Activated CD4-positive, alpha-beta memory T cell treated with anti-CD3 and anti-CD28 coated beads, Interleukin-2, amount 10 ng/mL, durations not matched to agents 7 days and 5 days (primary cell): ENCODE measurements at places on chromosomes 3 and 15. TPM values are rescaled to one million over a fixed set of nuclear protein-coding genes. Genes with fewer than 3 reads are reported as not detected.

DNA sequence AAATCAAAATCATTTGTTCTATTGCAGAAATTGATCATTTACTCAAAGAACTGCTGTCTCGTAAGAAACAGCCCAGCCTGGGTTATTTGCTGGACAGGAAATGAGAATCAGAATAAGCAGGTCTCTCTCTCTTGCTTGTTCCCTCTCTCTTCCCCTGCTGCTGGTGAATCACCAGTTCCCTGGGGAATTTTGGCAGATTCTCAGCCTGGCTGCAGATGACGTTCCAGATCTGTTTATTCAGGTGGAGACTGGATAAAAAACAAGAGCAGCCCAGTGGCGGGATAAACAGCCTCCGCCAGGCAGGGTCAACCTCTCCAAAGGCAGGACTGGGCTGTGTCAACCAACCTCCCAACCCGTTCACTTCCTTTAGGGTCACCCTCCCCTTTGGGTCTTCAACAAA is 72.1 kb downstream of the LRIG1 start:
- no peaks in the 10 kb centered on the region for H3K27me3 ChIP-seq
- DNase-seq: no peak
- H3K36me3 ChIP-seq: peaks cover 30% of the 10 kb centered on the region
- H3K27ac ChIP-seq: no peak overlapping the region
- H3K4me1 ChIP-seq: peaks cover 10% of the 10 kb centered on the region
- no peak overlapping the region for H3K4me3 ChIP-seq

DNA sequence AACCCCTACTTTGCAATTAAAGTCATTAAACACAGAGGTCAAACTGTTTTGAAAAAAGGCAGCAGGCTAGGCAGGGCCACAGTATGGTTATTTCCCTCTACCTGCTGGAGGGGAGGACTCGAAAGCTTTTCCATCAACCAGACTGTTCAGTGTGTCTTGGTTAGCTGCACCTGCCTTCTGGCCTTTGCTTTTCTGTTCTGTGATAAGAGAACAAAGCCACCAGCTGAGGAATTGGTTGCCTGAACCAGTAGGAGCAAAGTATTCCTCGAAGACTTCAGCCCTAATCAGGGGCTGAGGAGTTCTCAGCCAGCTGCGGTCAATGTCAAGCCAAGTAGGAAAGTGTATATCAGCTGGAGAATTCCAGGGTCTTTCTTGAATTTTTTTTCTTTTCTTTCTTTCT is 132.5 kb downstream of the SOX2 start:
- H3K4me1 ChIP-seq: no peaks in the 10 kb centered on the region
- DNase-seq: no peak
- H3K27me3 ChIP-seq: no peaks in the 10 kb centered on the region
- no peak overlapping the region for H3K4me3 ChIP-seq
- no peaks in the 10 kb centered on the region for H3K36me3 ChIP-seq

DNA sequence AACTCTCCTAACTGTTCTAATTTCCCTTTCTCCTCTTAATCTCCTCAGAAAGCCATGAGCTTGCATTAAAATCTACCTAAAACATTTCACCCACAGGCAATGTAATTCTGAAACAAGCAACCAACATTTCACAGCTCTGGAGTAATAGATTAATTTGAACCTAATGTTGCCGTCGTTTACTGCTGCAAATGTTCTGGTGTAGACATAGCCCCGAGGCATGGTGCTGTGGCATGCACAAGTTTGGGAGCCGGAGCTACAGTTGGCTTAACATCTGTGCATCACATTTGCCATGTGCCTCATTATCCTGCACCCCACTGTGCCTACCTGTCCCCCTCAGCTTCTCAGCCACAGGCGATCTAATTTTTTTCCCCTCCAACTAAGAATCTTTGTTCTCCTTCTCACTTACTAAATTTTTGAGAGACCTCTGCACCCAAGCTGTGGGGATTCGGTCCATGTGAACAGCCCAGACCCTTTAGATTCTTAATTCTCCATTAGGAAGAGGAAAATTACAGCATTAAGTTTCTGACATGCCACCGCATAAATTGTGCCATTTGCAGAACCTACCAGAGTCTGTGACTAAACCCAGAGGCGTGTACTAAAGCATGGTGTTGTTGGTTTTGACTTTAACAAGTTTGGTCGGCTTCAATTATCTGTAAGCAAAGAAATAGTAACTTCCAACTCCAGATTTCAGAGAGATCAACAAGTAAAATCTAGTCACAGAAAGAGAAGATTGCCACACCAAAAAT is 419.2 kb downstream of the MECOM start:
- no peak overlapping the region for H3K4me3 ChIP-seq
- no peak for DNase-seq
- peaks cover 19% of the 10 kb centered on the region for H3K27me3 ChIP-seq
- no peaks in the 10 kb centered on the region for H3K36me3 ChIP-seq

DNA sequence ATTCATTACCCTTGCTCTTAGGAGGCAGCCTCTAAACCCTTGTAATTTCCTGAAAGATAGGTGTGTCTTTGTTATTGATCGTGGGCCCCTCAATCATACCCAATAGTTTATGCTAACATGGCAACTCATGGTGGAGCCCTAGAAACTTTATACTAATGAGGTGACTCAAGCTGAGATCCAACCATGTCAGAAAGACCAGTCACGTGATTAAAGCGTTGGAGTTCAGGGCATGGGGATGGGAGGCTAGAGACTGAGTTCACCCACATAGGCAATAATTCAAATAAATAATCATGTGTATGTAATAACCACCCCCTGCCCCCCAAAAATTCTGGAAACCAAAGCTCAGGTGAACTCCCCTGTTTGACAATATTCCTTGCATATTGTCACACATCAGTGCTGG is 99.5 kb upstream of the TUSC7 start:
- no peaks in the 10 kb centered on the region for H3K27me3 ChIP-seq
- no peak overlapping the region for H3K27ac ChIP-seq
- H3K4me1 ChIP-seq: no peaks in the 10 kb centered on the region
- no peak overlapping the region for H3K4me3 ChIP-seq

The PCOLCE2 gene
- total RNA-seq: 0.38 TPM
